ENCODE measurements at places on chromosomes 13 and 19.

GRCh38 chr19:7187605-7188339, 106.4 kb downstream of the INSR start:
- no peak for DNase-seq

DNA sequence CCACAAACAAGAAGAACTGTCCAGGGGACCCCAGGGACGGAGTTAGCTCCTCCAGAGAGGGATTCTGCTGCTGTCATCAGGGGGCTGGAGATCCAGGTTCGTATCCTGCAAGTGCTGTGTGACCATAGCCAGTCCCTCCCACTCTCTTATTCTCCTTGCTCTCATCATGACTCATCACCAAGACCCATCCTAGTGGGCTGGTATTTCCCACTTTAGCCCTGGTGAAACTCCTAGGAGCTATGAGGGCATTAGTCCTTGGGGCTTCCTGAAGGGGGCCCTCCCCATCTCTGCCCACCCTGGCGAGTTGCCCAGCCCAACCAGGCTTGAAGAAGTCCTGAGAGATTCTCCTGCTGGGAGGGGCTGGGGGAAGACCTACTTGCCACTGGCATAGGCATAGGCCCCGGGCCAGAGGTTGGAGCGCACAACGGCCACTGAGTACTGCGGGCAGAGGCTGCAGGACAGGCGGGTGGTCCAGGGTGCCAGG, 7.5 kb upstream of the DMWD start:
- DNase-seq: no peak

GRCh38 chr13:99693852-99694611, 192.8 kb downstream of the TM9SF2 start:
- no peak for DNase-seq

GRCh38 chr19:50344661-50345318, 15.6 kb upstream of the KCNC3 start:
- DNase-seq: no peak

DNA sequence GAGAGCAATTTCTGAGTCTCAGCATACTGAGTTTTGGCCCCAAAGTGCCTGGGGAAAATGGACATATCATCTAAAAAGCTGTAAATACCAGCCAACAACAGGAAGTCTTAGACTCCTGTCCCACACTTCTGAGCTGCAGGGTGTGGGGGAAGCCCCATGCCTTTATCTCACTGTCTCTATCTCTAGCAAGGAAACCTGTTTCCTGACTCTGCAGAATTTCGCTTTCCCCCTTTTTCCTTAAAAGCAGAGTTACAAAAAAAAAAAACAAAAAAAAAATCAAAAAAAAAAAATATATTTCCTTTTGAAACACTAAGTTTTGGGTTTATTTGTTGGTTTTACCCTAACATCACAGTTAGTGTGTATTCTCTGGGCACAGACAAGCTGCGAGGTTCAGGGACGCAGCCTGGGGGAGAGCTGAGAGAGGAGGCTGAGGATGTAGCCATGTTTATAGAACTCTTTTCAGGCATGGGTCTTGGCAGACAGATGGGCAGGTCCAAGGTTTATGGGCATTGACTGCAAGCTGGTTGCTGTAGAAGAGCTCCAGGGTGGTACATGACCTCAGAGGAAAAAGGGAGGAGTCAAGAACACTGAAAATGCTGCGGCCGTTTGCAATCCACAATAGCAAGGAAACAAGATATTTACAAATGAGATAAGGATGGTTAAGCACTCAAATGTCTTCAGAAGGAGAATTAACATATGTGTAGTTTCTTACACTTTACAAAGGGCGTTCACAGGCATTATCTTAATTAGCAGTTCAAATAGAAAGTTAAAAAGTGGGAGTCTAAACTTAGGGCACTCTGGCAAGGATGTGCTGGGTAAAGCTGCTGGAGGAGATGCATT, 4.9 kb downstream of the MBNL2 start:
- DNase-seq: no peak

GRCh38 chr13:53038993-53039392, 10.4 kb downstream of the OLFM4 start:
- no peak for DNase-seq

- no peak for DNase-seq
Measured at GRCh38 chr13:113839536-113840204, 24.2 kb downstream of the GAS6 start.

DNA sequence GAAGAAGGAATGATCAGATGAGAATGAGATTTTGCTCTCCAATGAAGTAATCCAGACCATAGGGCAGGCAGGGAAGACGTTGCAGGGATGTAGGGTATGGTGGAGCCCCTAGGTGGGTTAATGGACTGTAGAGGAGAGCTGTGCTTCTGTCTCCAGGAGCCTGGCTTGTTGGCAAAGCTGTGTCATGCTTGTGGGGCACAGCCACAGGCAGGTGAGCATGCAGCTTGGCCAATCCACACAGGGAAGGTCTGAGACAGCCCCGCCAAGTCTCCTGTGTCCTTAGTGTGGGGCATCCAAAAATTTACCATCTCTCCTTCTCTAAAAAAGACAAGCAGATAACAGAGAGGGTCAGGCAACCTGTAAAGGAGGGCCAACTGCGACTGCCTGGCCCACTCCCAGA, 71.4 kb upstream of the FLT1 start:
- DNase-seq: no peak

GRCh38 chr13:100887729-100888151, 213.1 kb upstream of the TMTC4 start:
- DNase-seq: no peak

GRCh38 chr19:52599241-52599640, 29.2 kb downstream of the ZNF701 start:
- no peak for DNase-seq

- no peak for DNase-seq
Measured at GRCh38 chr13:20394506-20394905, 131.2 kb downstream of the CRYL1 start.

DNA sequence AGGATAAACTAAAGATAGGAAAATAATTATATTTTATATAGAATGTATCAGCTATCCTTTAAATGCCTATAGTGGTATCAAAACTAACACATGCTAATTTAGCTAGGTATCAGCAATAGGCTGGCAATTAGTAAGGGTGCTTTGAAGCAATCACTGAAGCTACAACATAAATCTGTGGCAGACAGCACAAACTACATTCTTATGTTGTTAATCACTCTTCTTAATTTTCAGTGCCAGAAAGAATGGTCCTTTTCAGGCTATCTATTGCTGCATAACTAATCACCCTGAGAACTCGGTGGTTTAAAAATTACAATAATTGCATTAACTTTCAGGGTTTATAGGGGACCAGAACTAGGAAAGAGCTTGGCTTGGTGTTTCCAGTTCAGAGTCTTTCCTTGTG, 963.1 kb downstream of the EFNB2 start:
- DNase-seq: no peak

GRCh38 chr13:48783181-48783630, 129.5 kb downstream of the CYSLTR2 start:
- peak; percentile 98 for DNase-seq

DNA sequence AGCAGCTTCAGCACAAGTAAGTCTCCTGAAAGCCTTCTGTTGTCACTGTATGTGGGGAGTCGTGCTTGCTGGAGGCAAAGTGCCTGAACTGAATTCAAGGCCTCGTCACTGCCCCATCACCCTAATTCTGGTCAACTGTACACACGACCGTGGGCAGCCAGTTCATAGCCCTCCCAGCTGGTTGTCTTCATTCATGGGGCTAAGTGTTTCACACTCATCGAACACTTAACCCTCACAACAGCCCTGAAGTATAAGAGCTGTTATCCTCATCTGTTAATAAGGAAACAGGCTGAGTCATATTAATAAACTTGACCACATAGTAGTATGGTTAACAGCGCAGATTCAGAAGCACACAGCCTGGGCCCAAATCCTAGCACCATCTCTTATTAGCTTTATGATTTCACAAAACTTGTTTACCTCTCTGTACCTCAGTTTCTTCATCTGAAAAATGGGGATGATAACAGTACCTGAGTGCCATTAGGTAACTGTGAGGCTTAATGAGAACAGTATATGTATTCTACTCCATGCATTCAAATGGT, 66.7 kb downstream of the CDADC1 start:
- DNase-seq: no peak

DNA sequence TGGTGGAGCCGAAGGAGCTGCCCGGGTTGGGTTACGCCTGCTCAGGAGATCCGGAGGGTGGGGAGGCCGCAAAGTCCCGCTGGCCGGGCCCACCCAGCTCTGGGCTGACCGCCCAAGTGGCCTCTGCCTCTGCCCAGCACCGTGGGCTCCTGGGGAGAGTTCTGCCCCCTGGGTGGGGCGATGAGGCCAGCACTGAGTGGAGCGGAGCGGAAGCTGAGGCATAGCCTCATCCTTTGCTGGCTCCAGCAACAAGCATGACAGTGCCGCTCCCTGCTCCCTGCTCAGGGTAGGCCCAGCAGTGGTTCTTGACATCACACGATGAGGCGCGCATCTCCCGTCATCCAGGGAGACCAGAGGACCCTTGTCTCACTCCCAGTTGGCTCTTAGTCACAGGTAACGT, 22.5 kb downstream of the CCDC8 start:
- DNase-seq: no peak

DNA sequence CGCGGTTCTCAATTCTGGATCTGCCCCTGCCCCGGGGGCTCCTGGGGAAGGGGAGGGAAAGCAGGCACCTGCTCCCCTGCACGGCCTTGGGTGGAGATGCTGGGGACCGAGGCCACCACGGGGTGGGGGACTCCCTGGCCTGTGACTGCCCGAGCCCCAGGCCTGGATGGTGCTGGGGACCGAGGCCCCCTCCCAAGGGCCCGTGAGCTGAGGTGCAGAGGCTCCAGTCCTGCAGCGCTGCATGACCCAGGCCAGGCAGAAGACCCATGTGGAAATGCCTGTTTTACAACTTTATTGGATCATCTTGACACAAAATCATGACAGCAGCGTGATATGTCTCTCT, 4.0 kb downstream of the IZUMO4 start:
- DNase-seq: no peak

- DNase-seq: no peak
Measured at GRCh38 chr13:42602906-42603305, 29.0 kb downstream of the TNFSF11 start.

DNA sequence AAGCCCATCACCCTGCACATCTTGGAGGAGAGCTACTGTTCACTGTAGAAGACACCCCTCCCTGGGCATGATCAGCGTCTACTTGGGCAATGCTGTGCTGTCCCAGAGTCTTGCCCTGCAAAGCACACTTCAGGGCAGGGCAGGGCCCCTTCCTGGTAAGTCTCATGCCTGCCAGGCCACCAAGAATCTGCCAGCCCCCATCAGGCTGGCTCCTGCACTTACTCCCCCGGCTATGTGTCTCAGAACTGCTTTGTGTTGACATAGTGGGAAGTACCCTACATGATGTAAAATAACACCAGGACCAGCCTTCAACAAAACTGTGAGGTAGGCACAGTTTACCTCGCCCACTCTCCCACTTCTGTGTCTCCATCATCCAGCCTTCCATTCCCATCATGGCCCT, 27.8 kb upstream of the ATP12A start:
- DNase-seq: no peak

DNA sequence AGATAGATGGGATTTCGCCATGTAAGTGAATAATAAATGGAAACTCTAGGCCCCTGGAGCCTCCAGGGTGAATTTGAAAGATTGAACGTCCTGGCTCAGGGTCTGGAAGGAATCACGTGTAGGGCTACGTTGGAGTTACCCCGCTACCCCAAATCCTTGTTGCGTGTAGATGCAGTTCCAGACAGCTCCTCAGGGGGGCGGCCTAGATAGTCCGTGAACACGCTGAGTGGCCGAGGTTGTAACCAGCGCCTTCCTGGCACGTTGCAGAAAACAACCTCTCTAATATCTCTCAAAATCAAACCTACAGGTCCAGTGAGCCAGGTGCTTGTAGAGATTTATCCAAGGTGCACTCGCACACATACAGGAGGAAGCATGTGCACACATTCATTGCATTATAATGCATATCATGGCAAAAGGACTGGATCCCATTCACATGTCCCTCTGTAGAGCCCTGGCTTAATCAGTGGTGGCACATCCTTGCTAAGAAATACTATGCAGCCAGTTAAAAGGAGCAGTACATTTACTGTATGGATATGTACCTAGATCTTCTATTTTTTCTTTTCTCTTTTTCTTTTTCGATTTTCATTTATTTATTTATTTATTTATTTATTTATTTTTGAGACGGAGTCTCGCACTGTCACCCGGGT, 2.5 kb upstream of the KEAP1 start:
- peak; percentile 47 for DNase-seq

GRCh38 chr13:102003848-102004570, 397.8 kb downstream of the FGF14 start:
- DNase-seq: no peak

All from HL-60 (cell line).